CD4-positive, alpha-beta memory T cell (primary cell): ENCODE measurements at places on chromosomes 11 and 22.

DNA sequence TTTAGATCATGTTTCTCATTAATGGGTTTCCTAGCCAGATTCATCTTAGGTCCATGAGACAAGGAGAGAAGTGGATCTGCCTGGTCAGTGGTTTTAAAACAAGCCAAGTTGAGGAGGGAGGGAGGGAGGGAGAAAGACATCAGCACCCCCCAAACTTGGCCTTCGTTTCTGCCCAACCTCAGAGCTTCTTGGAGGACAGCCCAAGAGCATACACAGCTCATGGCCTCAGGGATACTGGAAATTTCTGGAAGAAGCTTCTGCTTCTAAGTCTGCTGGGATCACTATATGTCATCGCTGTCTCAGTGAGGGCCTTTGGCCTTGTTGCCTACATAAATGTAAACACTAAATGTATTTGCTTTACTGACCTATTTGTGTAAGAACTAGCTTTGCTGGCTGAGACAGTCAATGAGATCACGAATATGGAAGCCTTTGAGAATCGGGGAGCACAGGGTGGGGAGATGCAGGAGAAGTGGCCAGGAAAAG lies 375.1 kb downstream of the BUD13 start:
- DNase-seq = no peak

- no peak for DNase-seq
Observed at GRCh38 chr22:30056015-30056414, 24.2 kb upstream of the HORMAD2 start.

- DNase-seq = peak; percentile 37
Observed at GRCh38 chr22:36221799-36222751, 17.3 kb downstream of the APOL2 start.

- DNase-seq = no peak
Observed at GRCh38 chr11:30801357-30801756, 215.2 kb upstream of the MPPED2 start.

GRCh38 chr11:110251836-110252235 lies 44.6 kb downstream of the RDX start:
- DNase-seq = no peak

- no peak for DNase-seq
Observed at GRCh38 chr22:29307596-29308147, 1.2 kb downstream of the GAS2L1 start.

DNA sequence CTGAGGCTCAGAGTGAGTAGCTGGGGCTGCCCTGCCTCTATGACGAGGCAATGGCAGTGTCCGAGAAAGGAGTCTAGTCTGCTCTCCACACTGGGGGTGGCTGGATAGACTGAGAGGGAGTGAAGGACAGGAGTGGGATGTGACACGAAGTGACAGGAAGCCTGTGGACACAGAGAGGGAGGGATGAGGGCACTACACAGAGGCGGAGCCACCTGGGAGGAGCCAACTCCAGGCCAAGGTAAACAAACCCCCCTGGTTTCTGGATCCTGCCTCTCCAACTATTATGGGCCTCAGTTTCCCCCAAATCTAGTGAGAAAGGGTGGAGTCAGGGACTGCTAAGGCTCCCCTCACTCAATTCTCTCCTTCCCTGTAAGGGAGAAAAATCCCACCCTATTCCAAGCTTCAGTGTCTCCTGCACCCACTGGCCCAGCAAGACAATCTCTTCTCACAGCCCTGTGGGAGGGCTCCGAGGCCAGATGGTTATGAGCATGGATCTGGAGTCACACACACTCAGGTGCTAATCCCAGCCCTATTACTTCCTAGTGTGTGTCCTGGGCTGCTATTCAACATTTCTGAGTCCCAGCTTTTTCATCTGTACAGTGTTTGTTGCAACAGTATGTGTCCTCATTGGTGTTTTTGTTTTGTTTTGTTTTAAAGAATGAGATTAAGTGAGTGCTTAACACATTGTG lies 24.9 kb downstream of the ASPHD2 start:
- no peak for DNase-seq

DNA sequence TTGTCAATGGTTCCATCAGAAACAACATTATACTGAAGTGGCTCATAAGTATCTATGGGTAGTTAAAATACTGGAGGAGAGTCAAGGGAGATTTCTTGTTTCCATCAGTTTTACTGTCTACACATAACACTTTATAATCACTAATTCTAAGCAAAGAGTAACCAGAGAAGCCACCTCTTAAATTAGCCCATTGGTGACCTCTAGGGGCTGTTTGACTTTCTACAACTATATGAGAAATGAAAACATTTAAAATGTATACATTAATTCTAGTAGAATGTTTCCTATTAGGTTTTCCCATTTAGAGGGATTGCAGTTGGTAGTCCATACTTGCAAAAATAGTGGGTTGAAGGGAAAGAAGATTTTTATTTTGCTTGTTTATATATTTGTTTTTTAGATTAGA lies 504.3 kb downstream of the FAM181B start:
- DNase-seq = peak; percentile 6
